ENCODE measurements at places on chromosomes 13 and 19. TPM values are rescaled to one million over a fixed set of nuclear protein-coding genes. Genes with fewer than 3 reads are reported as not detected.

DNA sequence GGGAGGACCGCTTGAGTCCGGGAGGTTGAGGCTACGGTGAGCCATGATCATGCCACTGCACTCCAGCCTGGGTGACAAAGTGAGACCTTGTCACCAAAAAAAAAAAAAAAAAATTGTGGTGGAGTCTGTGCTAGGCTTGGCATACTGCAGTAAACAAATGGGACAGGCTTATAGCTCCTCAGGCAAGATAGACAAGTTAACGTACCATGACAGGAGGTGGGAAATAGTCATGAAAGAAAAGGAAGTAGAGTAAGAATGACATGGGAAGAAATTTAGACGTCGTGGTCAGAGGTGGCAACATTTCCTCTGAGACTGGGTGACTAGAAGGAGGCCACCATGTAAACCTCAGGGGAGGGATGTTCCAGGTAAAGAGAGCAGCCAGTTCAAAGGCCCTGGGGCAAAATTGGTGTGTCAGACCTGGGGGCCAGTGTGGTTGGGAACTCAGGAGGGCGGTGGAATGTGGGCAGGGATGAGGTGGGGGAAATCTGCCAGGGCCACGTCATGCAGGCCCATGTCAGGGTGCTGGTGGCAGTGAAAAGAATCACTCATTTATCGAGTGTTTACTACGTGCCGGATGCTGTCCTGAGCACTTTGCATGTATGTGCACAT is 5.6 kb downstream of the SNRPA start:
- no peak for DNase-seq

GRCh38 chr13:27188239-27188638 is 16.6 kb upstream of the USP12 start:
- DNase-seq, result no peak

DNA sequence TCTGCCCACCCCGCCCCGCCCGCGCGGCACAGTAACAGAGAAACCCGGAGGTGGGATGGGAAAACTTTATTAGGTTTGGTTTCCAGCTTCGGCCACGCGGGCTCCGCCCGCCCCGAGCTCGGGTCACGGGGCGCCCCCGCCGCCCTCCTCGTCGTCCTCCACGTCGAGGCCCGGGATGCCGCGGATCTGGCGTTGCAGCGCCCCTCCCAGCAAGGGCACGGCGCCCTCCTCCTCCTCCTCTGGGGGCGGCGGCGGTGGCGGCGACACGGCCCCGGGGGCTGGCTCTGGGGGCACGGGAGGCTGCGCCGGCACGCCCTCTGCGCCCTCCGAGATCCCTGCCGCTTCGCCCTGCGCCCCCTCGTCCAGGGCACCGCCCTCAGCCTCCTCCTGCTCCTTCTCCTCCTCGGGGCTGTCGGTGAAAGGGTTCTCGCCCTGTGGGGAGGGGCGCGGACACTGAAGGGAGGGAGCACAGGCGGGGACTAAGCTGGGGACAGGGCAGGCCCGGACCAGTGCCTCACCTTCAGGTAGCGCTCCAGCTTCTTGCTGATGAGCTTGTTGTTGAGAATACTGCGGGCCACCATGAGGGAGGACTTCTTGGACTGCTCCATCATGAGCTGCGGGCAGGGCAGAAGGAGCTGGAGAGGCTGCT is 536 bp upstream of the AKAP8 start:
- DNase-seq, result peak; percentile 53

- no peak for DNase-seq
Measured at GRCh38 chr19:28567834-28568233, 645.1 kb downstream of the UQCRFS1 start.

GRCh38 chr19:9498183-9498902 is at the start of gene ZNF560:
Gene ZNF560, minus strand, starts transcription at chr19:9498616. Its CDS starts 23,303 bp downstream, at chr19:9475313.
- no peak for DNase-seq

GRCh38 chr13:19838865-19839275 is 24.6 kb downstream of the ZMYM5 start:
- DNase-seq, result no peak

- DNase-seq, result no peak
Measured at GRCh38 chr19:41123716-41124294, 9.6 kb downstream of the CYP2F1 start.

DNA sequence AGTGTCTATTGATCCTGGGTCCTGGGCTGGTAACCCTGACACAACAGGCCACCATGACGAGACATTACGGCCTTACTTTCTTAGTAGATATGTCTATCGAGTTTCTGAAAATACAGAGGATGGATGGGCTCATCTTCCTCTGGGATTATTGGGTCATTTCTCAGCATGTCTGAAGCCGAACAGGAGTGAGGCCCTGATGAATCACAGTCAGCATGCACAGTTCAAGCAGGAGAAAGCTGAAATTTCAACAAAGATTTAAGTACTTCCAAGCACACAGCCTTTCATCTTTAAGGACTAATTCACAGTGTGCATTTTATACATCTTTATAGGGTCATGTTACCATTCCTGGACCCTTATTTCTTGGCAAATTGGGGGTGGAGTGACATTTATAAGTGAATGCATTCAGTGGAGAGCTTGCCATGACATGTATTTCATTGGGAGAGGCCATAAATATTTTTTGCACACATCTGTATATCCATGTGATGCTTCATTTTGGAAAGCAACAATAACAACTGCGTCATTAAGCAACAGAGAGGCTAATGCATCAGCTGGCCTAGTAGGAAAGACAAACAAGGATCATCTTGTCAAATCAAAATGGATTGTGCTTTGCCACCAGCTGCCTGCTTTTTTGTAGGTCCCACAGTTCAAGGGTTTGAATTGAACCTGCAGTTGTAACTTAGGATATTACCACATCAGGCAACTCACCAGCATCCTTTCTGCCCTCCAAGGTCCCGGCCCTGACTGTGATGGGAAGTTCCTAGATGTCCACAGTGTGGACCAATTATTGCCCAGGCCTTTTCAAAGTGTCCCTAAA is 143.5 kb downstream of the DNAJC15 start:
- no peak for DNase-seq

GRCh38 chr13:41847216-41847615 is 113.7 kb downstream of the VWA8 start:
- no peak for DNase-seq

The CKM gene
- 9.7 TPM for total RNA-seq

DNA sequence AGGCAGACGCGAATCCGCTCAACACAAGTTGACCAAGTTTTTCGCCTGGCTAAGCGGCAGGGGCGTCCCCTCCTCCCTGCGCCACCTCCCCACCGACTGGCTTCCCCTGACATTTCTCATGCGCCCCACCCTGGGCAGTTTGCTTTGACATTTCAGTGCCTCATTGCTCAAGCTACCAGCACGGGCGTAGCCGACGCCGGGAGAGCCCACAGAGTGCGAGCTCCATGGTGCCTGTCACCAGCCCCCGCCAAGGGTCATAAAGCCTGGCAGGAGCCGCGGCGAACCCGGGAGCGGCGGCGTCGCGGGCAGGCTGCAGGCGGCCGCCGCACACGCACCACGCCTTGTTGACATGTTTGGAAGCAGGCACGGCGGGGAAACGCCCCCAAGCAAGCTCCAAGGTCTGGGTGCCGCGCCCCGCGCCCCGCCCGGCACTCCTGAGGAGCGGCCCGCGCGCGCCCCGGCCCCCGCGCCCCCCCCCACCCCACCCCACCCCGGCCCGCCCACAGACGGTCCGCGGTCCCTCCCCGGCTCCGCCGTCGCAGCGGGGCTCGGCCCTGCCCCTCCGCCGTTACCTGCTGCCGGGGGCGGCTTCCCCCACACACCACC is 601 bp downstream of the FBXL3 start:
- peak; percentile 67 for DNase-seq

The C19orf25 gene
- 90.0 TPM for total RNA-seq

The GIPC3 gene
- not detected for total RNA-seq
